ENCODE measurements at places on chromosomes 6 and 20.

DNA sequence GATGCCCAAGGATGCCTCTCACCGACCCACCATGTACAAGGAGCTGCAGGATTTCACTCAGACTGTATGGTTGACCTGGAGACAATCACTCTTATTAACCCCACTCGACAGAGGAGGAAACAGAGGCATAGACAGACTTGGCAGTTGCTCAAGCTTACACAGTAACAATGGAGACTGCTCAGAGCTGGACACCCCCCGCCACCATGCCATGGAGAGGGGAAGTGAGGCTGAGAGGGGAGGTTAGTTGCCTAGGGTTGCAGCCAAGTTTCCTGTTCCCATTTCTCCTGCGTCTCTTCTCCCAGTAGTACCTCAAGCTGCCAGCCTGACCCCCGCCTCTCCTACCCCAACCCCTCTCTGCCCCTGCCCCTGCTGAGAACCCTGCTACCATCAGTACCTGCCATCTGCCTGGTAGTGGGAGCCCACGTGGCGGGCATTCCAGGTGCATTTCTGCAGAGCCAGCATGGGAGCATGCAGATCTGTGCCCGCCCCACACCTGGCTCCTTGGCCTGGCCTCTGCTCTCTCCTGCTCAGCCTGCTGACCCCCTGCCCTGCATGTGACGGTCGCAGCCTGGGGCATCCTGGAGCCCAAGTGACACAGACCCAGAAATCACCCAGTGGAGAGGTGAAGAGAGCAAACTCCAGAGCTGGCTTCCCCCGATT is 157.7 kb downstream of the PREX1 start:
- DNase-seq, result no peak

GRCh38 chr20:63536997-63537524 is at the start of gene PTK6:
TSS of gene PTK6 (minus strand) at chr20:63537376. CDS start at chr20:63537314, 62 bp downstream.
- peak; percentile 70 for DNase-seq

- no peak for DNase-seq
These were observed 12.0 kb downstream of the LMBRD1 start for GRCh38 chr6:69784595-69785377.

- DNase-seq, result no peak
These were observed 254.7 kb downstream of the TSHZ2 start for GRCh38 chr20:53226826-53227225.

DNA sequence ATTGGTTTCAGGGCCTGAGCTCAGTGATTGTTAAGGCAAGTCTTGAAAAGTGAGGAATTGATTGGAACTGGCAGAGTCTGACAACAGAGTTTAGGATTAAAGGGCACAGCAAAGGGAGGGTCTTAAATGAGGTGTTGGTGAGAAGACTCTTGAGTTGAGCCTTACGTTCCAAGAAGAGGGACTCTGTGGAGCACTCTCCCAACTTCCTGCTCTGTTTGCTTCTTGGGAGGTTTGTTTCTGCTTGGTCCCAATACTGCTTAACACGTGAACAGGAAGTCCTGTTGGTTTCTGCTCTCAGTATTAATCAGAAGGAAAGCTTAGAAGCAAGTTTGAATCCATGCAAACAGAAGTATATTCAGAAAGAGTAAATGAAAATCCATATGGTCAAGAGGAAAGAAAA is 15.6 kb upstream of the SYNDIG1 start:
- no peak for DNase-seq

DNA sequence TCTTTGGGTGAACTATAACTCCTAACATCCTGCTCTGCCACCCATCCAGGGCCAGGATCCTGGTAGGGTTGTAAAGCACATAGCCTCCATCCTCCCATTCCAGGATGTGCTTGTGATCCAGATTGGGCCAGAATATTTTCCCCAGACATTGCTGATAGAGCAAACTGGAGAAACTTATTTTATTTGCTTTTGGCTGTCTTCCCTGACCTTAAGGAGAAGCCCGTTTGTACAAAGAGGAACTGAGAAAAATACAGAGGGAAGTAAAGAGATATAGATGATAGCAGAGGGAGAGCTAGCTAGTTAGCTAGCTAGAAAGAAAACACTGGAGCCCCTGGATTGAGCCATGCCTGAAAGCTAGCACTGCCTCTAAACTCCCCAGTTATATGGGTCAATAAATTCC is 9.0 kb upstream of the HDAC2 start:
- DNase-seq, result no peak

DNA sequence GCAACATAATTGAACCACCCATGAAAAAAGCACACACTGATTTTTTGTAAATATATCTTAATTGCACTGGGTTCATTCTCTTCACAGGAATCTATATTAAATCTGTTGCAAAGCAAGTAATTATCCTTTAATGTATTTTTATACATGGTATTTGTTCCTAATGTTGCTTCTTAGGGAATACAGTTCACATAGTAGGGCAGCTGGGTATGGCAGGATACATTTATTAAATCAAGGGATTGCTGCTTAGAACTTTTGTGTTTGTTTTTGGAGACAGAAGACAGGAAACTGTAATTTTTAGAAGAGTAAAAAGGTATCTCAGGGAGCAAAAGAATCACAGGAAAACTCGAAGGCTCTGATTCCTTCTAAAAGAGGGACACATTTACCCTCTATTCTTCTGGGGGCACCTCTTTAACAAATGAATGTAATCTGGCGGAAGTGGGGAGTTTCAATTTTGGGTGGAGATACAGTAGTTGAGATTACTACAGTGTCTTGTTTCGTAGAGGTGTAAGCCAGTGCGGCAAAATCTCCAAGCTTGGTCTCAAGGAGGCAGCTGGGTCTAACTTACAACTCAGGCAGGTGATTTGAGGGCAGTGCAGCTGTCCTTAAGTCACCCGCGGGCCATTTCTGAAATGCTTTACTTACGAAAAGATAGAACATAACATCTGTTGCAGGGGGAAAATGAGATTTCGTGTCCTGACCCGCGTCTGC is 812 bp upstream of the SMIM13 start:
- DNase-seq, result peak; percentile 48

DNA sequence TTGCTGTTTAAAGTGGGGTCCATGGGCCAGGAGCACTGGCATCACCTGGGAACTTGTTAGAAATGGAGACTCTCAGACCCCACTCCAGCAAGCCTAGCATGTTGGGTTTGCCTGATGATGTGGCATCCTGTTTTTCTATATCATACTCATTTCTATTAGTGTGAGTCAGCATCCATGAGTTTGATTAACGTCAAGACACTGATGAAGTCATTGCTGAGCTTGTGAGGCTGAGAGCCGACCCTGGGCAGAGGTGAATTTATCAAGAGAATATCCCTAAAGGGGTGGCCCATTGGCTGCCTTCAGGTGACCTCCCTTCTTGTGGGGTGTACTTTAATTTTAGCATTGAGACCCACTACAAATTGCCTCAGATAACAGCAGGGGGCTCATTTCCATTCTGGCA is 43.4 kb upstream of the RNF144B start:
- no peak for DNase-seq

DNA sequence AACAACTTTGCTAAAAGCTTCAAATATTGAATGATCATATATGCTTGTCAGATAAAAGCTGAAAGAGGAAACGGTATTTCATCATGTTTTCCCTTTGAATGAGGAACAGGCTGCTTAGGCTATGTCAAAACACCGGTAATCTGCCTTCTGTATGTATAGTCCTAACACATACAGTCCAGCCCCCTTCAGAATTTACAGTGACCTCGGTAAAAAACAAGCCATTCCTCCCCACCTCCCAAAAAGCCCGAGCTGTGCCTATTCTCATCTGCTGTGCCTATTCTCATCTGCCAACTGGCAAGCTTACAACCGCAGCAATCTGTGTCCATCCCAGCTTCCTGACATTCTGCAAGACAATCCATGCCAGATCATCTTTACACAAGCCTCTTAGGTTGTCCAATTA is 26.8 kb upstream of the UBE2J1 start:
- DNase-seq, result no peak

- DNase-seq, result no peak
These were observed 1463.0 kb downstream of the HACE1 start for GRCh38 chr6:103396768-103397167.

DNA sequence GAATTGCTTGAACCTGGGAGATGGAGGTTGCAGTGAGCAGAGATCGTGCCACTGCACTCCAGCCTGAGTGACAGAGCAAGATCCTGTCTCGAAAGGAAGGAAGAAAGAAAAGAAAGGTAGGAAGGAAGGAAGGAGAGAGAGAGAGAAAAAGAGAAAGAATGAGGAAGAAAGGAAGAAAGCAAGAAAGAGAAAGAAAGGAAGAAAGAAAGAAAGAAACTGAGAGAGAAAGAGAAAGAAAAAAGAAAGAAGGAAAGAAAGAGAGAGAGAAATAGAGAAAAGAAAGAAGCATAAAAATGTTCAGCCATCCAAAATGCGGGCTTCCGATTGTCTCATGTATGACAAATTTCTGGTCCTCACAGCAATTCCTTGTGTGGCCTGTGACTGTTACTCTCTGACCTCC is 22.8 kb downstream of the MUC22 start:
- DNase-seq, result no peak

- DNase-seq, result no peak
These were observed 54.3 kb upstream of the IYD start for GRCh38 chr6:150314230-150315188.

DNA sequence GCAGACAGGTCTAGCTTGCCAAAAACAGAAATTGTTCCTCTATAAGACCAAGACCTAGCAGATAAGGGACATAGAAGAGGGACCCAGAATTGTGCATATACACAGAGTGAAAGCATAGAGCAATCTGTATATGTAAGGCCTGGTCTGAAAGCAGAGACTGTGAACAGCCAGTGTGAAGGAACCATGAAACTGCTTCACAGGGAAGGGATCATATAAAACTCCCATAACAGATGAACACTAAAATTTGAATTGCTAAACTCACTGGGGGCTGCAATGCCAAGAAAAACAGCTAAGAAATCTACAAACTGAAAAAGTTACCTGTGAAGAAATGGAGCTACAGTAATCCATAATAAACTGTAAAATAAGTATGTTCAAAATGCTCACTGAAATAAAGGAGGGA is 7.0 kb downstream of the ZUP1 start:
- no peak for DNase-seq

- DNase-seq, result no peak
These were observed 37.5 kb upstream of the FRMD1 start for GRCh38 chr6:168116438-168116974.

- DNase-seq, result peak; percentile 2
These were observed 382.0 kb downstream of the CDH26 start for GRCh38 chr20:60340232-60340631.

GRCh38 chr6:37983720-37984501 is 164.4 kb downstream of the ZFAND3 start:
- DNase-seq, result no peak

DNA sequence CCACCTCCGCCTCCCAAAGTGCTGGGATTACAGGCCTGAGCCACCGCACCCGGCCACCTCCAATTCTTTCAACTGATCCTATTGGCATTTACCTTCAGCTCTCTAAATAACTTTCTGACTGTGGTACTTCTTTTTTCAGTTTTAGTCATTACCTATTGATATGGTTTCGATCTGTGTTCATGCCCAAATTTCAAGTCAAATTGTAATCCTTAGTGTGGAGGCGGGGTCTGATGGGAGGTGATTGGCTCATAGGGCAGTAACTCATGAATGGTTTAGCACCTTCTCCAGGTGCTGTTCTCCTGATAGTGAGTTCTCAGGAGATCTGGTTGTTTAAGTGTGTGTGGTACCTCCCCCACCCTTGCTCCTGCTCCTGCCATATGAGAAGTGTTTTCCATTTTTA is 140.9 kb downstream of the LPA start:
- DNase-seq, result no peak

DNA sequence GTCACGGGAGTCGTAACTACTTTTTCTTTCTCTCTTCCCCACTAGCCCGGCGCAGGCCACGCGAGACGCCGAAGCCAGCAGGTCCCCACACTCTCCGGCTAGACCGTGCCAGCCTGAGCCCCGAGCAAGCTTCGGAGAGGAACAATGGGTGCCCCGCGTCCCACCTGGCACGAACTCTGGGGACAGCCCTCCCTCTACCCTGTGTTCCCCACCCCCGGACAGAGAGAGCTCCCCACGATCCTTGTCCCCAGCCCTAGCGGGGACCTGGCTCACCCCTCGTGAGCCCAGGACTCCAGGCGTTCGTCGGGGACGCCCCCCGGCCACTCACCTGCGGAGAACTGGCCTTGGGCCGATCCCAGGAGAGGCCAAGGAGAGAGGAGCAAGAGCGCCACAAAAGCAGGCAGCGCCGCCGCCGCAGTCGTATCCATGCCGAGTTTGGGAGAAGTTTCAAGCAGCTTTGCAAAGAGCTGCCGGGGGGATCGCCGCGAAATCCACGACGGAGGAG is 416 bp downstream of the PTPRK start:
- DNase-seq, result peak; percentile 25

DNA sequence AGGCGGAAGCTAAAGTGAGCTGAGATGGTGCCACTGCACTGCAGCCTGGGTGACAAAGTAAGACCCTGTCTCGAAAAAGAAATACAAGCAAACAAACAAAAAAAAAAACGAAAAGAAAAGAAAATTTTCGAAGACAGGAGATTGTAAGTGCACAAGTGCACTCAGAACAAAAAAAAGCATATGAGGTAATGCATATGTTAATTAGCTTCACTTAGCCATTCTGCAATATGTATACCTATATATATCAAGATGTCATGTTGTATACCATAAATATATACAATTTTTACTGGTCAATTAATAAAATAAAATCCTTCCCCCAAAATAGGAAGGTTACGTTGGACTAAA is 127.5 kb downstream of the RIN2 start:
- no peak for DNase-seq

DNA sequence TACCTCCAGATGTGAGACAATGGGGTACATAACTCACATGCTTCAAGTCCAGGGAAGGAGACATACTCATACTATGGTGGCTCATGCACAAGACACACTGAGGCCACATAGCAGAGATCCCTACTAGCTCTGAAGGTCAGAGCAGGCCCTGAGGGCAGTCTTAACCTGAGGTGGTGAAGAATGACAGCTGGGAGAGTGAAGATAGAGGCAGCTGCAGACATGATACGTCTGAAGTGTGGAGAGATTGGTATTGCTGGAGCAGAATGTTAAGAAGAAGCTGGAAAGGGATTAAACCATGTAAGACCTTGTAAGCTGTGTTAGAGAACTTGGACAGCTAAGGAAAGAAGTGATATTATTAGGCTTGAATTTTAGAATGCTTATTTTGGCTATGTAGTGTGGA is 32.9 kb downstream of the PGM3 start:
- DNase-seq, result no peak

DNA sequence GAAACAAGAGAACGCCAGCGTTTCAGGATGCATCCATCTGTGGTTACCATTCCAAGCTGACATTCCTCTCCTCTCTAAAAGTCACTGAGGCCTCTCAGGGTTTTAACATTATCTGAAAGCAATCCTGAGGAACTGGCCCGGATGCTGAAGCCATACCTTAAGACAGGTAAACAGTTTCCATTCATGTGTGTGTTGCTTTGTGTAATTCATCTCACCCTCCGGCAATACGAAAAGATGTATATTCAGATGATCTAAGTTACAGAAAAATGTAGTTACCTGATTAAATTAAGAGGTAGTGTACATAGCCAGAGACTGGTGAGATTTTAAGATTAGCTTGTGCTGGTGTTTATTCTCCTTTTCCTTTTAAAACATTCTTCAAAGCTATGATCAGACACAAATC is 68.4 kb upstream of the BACH2 start:
- DNase-seq, result no peak

GRCh38 chr6:5507131-5507681 is 245.9 kb downstream of the FARS2 start:
- no peak for DNase-seq

GRCh38 chr6:14166839-14167238 is 49.3 kb downstream of the CD83 start:
- DNase-seq, result no peak
